Neuronal stem cell (in vitro differentiated cells): ENCODE measurements at places on chromosomes 12 and 14.

- DNase-seq: no peak
These were observed 25.7 kb downstream of the PMCH start for GRCh38 chr12:102171951-102172350.

GRCh38 chr14:81485372-81485771 lies 48.3 kb downstream of the SEL1L start:
- no peak for DNase-seq

DNA sequence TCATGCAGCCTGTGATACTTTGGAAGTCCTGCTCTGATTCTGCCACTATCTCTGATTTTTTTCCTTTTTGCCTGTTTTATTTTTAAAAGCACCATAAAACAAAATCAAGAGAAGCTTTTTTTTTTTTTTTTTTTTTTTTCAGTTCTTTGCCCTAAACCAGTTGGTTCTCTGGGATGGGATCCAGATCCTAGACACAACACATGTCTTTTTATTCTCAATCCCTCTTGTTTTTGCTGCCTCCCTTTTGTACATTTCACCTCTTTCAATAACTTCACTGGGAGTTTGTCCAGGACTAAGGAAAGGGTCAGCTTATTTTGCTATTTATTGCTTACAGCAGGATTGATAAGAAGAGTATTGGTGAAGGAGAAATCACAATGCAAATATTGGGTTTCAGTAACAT lies 139.4 kb downstream of the GRIP1 start:
- no peak for DNase-seq

DNA sequence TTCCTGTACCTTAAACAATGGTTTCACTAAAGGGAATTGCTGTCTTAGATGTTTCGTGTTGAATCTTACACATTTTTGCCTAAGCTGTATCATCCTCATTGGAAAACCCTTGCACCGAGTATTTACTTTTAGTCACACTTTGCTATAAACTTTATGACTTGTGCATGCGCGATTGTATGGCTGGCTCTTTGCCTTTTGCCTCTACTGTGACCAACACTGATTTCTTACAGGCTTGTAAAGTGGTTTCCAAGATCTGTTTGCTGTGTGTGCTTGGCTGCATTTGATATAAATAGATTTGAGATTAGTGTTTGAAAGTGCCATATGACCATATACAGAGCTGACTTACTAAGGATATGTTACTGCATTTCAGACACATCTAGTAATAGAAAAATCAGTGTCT lies 40.5 kb downstream of the RASSF3 start:
- DNase-seq: no peak

DNA sequence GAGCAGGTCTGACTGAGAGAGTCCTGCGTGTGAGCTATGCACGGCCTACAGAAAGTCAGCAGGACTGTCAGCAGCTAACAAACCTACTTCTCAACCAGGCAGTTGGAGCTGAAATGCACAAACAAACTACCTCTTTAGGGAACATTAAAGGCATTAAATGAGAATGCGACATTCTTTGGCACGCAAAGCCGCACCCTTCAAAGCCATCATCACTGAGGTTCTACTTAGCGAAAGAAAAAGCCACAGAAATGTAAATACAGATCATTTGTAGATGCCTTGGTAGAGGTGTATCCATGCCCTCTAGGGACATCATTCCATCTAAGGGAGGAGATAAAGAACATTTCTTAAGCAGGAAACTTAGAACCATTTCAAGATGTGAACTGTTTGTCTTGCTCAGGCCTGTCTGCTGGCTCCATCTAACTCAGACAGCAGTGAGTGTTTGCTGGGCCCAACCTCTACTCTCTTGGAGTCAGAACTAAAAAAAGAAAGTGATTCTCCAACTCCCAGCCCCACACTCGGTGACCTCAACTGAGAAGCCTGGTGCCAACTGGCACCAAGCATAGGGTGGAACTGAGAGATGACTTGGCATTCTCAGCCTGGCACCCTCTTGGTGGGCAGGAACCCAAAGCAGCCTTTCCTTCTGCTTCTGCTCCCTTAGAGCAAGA lies 63.5 kb upstream of the MBIP start:
- no peak for DNase-seq

DNA sequence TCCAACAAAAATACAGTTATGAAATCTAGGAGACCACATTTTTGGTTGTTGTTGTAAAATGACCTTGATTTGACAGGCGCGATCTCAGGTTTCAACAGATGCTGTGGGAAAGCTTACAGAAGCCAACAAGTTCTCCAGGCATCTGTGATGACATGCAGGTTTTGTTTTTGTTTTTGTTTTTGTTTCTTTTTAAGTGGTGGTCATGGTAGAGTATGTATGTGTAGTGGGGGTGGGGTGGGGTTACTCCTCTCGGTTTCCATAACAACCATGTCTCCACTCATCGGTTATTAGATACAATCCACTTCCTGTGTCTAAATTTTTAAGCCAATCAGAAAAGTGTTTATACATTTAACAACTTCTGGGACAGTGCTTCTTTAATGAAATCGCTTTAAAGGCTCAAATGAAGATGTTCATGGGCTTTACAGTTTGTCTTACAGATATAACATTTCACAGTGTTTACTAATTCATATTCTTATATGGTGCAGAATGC lies 199.9 kb upstream of the FOXN3 start:
- DNase-seq: no peak

DNA sequence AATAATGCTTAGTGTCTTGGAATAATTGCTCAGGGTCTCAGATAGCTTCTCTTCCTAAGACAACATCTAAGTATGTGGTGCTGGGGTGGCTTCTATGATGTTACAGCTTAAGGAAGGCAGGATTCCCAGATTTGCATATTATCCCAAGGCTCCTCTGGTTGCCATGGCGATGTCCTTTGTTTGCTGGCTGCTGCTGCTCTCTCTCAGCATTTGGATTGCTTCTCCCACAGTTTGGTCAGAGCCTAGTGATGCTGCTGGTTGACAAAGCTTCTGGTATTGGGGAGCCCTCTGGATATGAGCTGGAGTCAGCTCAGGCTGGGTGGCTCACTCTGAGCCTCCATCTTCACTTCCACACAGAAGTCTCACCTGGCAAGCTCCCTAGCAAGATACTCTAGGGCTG lies 56.4 kb upstream of the FBXO33 start:
- peak; percentile 75 for DNase-seq

GRCh38 chr12:97050509-97050908 lies 143.5 kb downstream of the NEDD1 start:
- DNase-seq: no peak

GRCh38 chr12:83027021-83027723 lies 340.5 kb downstream of the TMTC2 start:
- no peak for DNase-seq

DNA sequence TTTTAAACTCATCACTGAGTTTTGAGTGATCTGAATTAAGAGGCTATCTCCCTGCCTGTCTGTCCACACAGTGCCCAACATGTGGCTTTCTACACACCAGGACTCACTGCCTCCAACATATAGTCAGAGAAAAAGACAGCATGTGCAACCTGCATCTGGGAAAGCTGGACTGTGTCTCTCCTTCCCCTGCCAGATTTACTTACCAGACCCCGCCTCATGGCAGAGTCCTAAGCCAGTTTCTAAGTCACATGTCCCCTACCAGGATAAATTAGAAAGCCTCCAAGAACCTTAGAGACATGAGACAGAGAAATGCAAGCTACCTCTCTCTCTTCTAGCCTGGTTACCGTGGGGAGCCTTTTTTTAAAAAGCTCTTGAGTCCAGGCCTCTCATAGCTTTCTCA lies 2.7 kb upstream of the HDAC7 start:
- no peak for DNase-seq

- DNase-seq: no peak
These were observed 600.8 kb upstream of the SEL1L start for GRCh38 chr14:82134411-82134810.

- no peak for DNase-seq
These were observed 63.6 kb downstream of the HELB start for GRCh38 chr12:66365718-66366490.
